ENCODE measurements at places on chromosomes 2 and 18. TPM values are rescaled to one million over a fixed set of nuclear protein-coding genes. Genes with fewer than 3 reads are reported as not detected.

DNA sequence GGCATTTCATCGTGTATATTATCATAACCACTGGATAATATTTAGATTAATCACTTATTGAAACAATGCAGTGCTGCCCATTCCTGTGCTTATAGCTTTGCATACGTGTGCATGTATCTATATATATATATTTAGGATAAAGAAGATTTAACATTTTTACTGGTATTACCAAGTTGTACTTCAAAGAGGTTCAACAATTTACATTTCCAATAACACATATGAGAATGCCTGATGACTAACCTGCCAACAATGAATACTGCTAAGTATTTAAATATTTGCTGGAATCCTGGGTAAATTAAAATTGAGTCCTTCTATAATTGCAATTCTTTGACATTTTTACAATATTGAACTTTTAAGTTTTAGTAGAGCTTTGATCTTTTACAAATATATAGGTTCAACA lies 111.4 kb downstream of the SLC39A10 start:
- no peaks in the 10 kb centered on the region for H3K27me3 ChIP-seq
- no peaks in the 10 kb centered on the region for H3K36me3 ChIP-seq
- no peaks in the 10 kb centered on the region for H3K4me1 ChIP-seq

DNA sequence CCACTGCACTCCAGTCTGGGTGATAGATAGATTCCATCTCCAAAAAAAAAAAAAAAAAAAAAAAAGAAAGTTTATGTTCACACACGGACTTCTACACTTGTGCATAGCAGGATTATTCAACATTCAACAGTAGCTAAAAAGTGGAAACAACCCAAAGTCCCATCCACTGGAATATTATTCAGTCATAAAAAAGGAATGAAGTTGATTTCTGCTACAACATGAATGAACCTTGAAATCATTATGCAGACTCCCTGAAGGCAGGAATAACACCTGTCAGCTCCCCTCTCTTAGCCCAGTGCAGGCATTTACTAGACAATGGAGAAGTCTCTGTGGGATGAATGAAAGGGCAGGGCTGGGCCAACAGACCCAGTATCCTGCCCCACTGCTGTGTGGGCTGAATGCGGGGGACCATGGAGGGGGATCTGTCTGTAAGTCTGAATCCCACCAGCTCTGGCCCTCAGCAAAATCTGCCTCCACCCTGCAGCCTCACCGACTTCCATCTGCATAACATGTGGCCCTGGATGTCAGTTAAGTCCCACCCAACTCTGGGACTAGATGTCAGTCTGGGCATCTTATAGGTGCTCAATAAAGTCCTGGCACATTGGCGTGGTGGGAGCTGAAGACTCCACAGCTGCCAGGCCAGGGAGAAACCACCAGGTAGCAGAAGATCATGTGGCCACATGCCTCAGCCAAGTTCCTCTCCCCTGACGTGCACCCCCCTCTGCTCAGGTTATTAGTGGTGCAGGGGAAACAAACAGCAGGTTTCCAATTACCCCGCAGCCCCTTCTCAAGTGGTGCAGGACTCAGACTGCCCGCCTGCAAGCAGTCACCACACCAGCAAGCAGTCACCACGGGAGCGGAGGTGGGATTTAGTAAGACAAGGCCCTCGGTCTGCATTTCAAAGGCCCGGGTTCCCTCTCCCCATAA lies 8.9 kb downstream of the ZFP36L2 start:
- H3K27me3 ChIP-seq = no peaks in the 10 kb centered on the region
- H3K27ac ChIP-seq = peak overlapping the region; percentile 45
- no peaks in the 10 kb centered on the region for H3K36me3 ChIP-seq
- H3K4me1 ChIP-seq = peaks cover 47% of the 10 kb centered on the region
- H3K4me3 ChIP-seq = no peak overlapping the region

The PSMA8 gene
- not detected for total RNA-seq

The IL18RAP gene
- total RNA-seq = not detected

The FBXO41 gene
- 10.9 TPM for total RNA-seq

The CNRIP1 gene
- total RNA-seq = 4.4 TPM
